ENCODE measurements at places on chromosomes 7 and 10.

DNA sequence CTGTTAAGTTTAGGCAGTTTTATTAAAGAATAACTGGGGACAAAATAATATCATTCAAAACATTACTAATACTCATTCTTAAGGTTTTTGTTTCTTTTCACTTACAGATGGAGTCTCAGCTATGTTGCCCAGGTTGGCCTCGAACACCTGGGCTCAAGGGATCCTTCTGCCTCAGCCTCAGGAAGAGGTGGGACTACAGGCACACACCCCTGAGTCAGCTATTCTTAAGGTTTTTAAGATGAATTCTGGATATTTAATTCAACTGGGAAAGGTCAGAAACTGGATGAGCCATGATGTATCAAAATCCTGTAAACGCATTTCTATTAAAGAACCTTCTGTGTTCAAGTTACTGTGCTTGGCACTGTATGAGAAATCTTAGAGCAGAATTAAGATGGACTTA, 3.5 kb downstream of the OAT start:
- DNase-seq: no peak

- DNase-seq: peak; percentile 21
Measured at GRCh38 chr7:132116369-132116768, 459.9 kb downstream of the PLXNA4 start.

- peak; percentile 53 for DNase-seq
Measured at GRCh38 chr7:142813226-142813625, 41.6 kb upstream of the EPHB6 start.

DNA sequence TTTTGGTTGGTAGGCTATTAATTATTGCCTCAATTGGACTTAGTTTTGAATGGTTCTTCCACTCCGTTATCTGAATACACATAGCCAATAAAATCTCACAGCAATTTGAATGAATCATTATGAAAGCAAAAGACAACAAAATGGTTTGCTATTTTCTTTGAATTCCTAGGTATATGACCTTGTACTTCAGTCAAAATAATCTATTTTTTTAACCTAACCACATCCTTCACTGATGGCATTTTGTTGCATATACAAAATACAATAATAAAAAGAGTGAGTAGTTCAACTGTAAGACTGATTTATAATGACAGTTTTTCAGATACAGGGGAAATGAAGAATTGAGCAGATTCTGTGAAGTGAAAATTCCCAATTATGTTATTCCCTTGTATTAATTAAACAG, 433.1 kb downstream of the HTR7 start:
- no peak for DNase-seq

GRCh38 chr7:50371551-50372021, 67.1 kb downstream of the IKZF1 start:
- no peak for DNase-seq

GRCh38 chr7:820341-820740, 11.9 kb upstream of the SUN1 start:
- DNase-seq: no peak

DNA sequence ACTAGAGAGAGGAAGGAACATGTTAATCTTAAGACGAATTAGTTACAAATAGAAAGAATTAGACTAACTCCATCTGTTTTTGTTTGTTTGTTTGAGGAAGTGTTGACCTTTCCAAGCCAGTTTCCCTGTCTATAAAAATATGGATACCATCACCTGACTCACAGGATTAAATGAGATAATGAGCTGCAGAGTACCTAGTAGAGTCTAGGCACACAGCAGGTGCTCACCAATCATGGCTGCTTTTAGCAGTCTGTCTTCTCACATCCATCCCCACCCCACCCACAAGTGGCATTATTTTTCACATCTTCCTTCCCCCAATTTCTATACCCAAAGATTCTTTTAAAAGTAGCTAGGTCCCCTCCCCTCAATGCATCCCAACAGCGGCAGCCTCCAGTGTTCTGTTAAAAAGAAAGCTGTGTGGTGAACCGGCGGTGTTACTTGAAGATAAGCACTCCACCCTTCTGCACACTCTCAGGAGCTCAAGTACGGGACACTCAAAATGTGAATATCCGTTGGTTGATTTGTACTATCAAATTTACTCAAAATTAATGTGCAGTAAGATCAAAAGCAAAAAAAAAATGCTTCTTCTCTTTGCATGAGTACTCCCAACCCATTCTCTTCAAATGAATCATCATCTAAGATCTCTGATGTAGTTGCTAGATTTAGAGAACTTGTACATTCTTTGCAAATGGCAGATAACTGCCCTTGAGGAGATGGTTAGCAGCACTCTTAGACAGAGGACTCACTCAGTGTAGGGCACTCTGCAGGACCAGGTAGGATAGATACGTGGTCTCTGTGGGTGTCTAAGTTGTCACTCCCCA, 145.4 kb upstream of the ASAH2 start:
- peak; percentile 56 for DNase-seq

- no peak for DNase-seq
Measured at GRCh38 chr10:102935505-102935904, 17.4 kb downstream of the CNNM2 start.

DNA sequence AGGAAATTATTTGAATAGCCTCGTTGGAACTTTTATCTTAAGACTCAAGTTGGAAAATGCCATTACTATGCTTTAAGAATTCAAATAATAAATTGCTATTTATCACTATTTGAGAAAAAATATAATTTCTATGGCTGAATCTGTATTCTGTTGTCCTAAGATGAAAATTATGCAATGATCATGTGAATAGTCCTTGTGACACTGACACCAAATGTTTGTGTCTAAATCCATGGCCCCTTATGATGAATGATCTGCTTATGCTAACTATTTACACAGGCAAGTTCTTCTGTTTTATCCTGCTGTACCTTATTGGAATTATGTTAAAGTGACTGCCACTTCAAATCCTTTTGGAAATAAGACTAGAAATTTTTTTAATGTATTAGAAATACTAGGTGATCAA, 208.7 kb downstream of the DOCK4 start:
- DNase-seq: no peak

DNA sequence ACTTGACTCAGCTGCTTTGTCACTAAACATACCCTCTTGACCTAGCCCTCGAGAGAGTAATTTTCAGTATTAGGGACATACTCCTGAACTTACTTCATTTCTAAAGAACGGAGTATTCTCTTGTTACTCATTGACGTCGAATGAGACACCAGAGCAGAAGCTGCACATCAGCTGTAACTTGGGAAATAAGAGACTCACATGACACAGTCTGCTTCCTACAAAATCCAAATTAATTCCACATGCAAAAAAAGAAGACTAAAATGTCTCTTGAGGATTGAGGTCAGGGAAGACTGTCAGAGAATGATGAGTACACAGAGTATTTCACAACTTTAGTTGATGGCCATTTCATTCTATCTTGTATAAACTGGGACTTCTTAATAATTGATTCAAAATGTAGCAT, 114.7 kb upstream of the EGFR start:
- DNase-seq: peak; percentile 99

- DNase-seq: no peak
Measured at GRCh38 chr7:102454468-102454867, 10.2 kb downstream of the ALKBH4 start.

- DNase-seq: no peak
Measured at GRCh38 chr7:128804484-128804883, 12.7 kb downstream of the CCDC136 start.

Data from AG10803 (cell line).